Femur (tissue), 1 donor: ENCODE measurements at places on chromosomes 2 and 18.

- DNase-seq = no peak
Observed at GRCh38 chr2:36530178-36530982, 67.6 kb downstream of the FEZ2 start.

- no peak for DNase-seq
Observed at GRCh38 chr2:177595126-177595845, 202.7 kb downstream of the AGPS start.

DNA sequence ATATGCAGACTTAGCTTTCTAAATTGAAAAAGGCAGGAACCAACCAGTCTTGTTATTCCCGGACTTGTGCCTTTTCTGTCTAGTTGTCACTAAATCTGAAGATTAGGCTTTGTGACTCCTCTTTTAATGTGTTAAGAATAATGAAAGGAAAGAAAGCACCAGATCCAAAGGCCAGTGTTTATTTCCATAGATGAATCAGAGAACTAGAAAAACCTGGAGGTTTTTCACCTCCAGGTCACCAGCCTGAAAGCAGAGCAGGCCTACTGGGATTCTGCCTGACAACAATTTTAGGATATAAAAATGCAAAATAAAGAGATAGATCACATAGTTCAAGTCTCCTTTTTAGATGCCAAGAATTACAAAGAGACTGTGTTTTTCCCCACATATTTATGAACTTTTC is 160.4 kb downstream of the GULP1 start:
- no peak for DNase-seq

DNA sequence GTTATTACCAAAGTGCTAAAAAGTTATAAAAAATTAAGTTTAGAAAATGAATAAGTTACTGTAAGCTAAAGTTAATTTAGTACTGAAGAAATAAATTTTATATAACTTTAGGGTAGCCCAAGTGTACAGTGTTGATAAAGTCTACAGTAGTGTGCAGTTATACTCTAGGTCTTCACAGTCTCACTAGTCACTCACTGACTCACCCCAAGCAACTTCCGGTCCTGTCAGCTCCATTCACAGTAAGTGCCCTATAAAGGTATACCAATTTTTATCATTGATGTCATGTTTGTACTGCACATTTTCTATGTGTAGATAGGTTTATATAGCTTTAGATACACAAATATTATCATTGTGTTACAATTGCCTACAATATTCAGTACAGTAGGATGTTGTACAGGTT is 518.3 kb upstream of the PIK3C3 start:
- DNase-seq = no peak
